KG1 (cell line): ENCODE measurements at places on chromosomes 6 and 20.
A peak's percentile ranks its signal among the peaks of the same experiment; 100 is the strongest.

DNA sequence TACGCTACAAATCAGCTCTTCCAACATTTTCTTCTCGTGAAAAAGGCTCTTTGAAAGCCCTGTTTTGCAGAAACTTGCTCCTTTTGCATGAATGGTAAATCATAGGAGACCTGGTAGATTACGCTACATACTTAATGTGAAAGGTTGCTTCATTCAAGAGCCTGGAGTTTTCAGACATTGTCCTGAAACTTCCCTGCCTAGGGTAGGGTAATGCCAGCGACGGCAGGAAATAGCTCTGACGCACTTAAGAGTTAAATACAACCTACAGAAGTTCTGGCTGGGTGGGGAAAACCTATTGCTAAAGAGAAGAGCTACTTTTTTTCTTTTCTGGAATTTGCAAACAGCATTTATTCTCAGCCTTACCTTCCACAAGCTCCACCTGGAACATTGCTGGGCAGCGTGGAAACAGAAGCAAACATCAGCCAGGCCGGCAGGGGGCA lies 144.5 kb downstream of the LPA start:
- DNase-seq, result no peak

GRCh38 chr6:33882154-33882553 lies 78.4 kb upstream of the MLN start:
- DNase-seq, result no peak

GRCh38 chr6:144969154-144969553 lies 684.0 kb downstream of the UTRN start:
- no peak for DNase-seq

GRCh38 chr20:53723621-53724020 lies 130.0 kb upstream of the ZNF217 start:
- no peak for DNase-seq

DNA sequence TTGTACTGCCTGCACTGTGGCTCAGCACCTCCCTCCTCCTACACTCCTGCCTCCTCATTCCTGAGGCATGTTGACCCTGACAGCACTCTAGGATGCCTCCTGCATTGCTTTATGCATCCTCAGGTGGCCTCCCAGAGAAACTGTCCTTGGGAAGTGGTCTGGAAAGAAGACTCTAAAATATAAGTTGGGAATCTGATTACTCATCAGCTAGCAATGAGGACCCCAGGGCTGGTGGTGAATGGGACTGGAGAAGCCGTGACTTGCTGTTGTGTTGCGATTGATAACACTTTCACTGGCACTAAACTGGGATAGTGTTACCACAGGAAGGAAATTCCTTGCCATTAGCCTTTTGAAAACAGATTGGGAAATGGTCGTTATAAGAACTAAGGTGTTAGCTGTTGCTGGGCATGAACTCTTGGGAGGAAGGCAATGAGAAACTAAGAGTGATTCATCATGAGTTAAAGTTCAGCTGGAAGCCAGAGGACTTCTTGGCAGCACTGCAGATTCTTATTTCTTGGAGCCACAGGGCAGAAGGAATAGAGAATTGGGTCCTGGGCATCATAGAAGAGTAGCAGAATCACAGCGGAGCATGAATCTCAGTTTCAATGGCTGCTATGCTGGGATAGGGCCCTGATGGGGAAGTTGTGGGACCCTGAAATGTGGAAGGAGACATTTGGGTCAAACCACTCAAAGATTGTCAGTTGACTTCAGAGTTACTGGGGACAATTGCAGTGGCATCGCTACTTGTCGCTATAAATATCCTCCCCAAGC lies 10.1 kb upstream of the SIRPD start:
- DNase-seq, result no peak

DNA sequence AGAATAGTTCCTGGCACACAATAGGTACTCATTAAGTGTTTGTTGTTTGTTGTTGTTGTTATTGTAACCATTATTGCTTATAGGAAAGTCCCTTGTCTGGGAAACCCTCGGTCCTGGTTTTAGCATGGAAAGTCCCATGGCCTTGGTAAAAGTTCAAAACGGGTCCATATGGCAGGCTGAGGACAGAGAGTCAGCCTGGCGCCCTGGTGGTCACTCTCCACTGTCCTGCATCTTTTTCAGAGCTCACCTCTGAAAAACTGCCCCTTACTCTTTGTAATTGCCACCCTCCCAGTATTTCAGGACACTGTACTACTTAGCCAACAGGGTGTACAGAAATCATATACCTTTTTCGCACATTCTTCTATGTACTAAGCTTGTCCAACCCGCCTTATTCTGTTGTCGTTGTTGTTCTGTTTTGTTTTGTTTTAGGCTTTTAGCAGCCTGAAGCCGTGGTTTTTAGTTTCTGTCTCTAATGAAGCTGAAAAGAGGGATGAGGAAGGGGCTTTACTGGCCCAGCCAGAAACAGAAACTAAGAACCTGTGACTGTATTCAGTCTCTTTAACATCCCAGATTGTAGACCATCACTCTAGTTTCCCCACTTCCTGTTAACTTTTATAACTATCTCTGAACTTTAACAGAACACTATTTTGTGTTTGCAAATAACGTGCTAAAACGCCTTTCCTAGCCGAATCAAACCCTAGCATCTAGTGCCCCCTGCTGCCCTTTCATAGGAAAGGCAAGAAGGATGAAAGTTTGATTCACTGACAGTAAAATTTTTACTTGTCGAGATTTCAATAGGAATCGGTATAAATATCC lies 7.6 kb upstream of the TMEM14A start:
- peak; percentile 78 for DNase-seq

DNA sequence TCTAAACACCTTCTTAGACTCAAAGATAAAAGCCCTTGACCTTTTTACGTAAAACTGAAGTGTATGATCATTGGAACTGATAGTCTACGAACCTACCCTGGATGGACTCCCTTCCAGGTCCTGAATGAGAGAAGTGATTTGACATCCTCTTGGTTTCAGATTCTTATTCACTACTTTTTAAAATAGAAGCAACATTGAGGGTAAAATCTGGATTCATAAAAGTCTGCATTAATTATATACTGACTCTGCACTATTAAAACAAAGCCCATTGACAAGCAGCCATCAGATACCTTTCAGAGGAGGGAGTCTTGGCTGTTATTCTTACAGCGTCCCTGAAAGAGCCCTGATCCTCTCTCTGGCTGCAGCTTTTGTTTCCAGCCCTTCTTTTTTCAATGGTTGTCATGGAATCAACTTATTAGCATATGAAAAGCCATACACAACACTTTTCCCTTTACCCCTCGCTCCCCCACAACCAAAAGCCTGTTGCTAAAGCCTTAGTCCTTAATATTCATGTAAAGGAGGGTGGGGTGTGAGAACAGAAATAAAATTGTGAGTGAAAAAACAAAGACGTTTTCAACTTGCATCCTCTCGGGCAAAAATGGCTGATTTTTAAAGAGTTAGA lies 270.0 kb upstream of the MARCKS start:
- DNase-seq, result no peak

GRCh38 chr20:39825950-39826349 lies 863.1 kb downstream of the MAFB start:
- no peak for DNase-seq

- no peak for DNase-seq
Measured at GRCh38 chr20:36408219-36408618, 102.1 kb downstream of the DLGAP4 start.

GRCh38 chr6:82894653-82895259 lies 170.9 kb downstream of the UBE3D start:
- DNase-seq, result no peak

DNA sequence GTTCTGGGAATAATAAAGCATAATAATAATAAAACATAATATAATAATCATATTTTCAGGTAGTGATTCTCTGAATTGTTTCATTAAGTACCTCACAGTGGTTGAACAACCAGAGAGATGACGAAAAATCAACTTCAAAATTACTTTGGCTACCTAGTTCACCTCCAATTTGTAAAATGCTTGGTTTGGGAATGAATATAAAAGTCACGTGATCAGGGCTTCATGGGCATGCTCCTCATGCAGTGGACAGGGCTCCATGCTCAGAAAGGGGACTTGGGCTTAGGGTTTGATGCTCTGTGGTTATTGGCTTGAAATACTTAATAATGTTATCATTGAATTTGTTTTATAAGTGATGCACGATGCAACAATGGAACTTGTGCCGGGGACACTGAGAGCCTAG lies 58.2 kb downstream of the HAO1 start:
- DNase-seq, result no peak

DNA sequence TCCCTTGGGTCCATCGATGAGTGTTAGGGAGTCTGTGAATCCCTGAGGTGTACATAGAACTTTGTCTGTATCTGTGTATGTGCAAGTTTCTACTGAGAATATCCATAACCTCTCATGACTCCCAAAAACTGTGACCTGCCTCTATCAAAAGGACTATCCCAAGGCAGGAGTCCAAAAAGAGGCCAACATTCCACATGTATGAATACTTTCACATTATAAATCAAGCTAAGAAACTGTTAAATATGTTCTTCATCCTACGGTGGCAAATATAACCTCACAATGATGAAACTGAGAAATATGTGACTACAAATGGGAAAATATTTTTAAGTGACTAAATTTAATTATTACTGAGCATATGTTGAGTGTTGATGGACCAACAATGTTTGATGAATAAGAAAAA lies 16.1 kb upstream of the STX11 start:
- no peak for DNase-seq

DNA sequence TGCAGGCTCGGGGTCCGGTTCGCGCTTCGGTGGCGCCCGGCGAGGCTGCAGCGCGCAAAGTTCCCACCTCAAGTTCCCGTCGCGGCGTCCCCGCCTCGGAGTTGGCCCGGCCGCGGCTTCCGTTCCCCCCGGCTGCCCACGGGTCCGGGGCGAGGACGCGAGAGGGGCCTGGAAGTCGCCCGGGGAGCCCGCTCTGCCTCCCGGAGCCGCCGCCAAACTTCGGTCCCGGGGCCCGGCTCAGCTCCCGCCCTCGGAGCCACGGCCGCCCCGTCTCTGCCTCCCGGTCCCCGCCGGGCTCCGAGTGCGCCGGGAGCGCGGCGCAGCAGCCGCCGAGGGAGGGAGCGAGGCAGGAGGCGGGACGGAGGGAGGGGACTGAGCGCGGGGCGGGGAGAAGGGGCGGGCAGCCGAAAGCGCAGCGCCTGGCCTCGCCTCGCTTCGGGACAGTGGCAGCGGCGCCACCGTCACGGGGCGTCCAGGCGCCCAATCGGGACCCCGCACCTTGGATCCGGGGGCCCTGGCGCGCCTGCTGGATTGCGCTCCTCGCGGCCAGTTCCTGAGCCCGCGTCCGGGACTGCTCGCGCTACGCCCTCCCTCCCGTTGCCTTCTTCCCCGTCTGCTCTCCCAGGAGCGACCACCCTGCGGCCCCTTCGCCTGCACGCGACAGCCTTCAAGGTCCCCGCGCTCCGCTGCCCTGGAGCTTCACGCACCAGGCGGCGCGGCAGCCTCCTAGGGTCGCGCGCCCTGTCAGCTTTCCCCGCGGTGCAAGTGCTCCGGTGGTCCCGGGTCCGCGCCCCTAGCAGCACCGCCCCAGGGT lies at the start of gene KCNG1:
Gene KCNG1 (minus strand): TSS at position 305 of the 814 bp plus-strand sequence. CDS start 12,769 bp downstream, outside the sequence.
- no peak for DNase-seq

DNA sequence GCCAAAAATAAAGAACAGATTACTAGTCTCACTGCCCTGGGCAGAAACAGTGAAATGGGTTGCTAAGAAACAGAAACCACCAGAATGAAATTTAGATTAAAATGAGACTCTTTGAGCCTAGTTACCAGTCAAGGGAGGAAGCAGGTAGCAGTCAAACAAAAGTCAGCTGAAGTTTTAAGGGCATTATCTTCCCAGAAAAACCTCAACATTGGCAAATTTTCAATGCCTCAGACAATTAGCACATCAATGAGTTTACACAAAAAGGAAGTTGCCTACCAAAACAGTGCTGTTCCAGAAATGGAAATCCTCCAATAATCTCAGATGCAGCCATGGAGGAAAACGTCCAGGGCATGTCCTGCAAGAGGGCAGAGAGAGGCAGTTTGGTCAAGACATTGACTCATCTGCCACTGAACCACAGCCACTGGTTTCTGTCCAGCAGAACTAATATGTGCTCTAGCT lies 399.7 kb upstream of the ADGRB3 start:
- DNase-seq, result no peak

GRCh38 chr6:151096255-151096612 lies 143.5 kb upstream of the AKAP12 start:
- DNase-seq, result no peak

GRCh38 chr6:24923885-24924401 lies 11.8 kb downstream of the RIPOR2 start:
- no peak for DNase-seq

DNA sequence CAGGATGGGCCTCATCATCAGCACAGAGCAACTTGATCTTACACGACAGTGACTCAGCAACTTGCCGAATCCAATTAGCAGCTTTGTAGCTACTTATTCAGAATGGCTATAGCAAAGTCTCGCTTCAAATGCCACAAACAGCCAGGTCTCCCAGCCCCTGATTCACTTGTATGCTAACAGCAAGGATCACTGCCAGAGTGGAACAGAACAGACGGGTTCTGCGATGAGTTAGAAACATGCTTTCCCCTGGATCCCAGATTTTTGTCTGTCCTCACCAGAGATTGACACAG lies 254.4 kb downstream of the NRN1 start:
- DNase-seq, result no peak

DNA sequence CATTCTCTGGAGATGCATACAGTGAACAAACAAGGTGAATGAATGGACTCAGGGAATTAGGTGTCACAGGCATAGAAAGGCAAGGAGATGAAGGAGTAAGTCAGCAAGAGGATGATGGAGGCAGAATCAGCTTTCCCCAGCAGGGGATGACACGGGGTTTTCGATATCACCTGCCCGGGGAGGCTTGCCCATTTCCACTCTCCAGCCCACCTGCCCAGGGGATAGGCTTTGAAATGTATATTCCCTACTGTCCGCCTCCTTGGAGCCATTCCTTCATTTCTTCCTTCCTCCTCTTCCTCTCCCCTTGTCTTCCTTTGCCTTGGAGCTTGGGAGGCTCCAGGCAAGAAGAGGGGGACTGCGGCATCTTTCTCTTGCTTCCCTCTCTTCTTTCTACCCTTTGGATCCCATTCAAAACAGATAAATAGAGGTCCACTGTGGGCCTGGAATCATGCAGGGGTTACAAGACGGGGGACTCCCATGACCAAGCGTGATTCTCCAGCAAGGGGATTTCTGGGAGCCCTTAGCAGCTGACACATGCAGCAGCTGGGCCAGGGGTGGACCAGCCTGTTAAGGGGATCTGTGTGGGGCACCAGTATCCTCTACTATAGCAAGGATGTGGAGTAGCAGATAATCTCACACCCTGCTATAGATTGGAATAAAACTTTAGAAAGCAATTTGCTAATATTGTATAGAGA lies 23.5 kb upstream of the RNF24 start:
- no peak for DNase-seq
